Cardiac septum (tissue), 1 donor: ENCODE measurements at places on chromosomes 4 and X.

GRCh38 chrX:27597508-27597907, 7.4 kb downstream of the DCAF8L2 start:
- DNase-seq, result no peak

- no peak for DNase-seq
These were observed 302.3 kb upstream of the GATB start for GRCh38 chr4:152062936-152063620.

DNA sequence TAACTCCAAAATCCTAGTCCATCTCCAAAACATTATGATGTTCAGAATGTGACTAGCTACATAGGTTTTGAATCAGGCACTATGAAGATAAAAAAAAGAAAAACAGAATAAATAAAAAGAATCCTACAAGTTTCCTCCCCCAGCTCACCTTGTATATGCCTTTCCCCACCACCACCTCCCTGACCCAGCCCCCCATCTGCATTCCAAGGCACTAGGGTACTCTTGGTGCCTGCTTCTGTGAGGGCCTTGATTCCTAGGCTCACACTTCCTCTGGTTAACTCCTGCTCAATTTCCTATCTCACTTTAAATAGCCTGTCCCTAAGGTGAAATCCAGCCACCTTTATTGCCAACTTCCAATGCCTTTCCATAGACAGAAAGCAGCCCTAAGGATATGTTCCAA, 178.7 kb upstream of the ATOH1 start:
- no peak for DNase-seq

GRCh38 chr4:156243015-156243414, 289.3 kb upstream of the CTSO start:
- DNase-seq, result no peak

DNA sequence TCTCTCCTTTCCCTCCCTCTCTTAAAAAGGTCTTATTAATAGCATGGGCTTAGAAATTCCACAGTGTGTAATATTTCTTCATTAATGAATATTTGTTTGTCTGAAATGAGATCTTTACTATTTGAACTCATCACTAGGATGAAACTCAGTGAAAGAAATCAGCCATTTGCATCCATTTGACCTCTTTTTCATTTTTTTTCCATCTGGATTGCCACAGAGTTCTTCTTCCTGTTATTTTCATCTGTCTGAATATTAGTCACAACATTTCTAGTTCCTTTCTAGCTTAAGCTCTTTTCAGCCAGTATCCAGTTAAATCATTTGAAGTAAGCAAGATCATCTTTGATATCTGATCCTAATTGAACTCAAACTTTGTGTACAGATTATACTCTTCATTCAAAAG, 69.2 kb upstream of the PLS3 start:
- no peak for DNase-seq

DNA sequence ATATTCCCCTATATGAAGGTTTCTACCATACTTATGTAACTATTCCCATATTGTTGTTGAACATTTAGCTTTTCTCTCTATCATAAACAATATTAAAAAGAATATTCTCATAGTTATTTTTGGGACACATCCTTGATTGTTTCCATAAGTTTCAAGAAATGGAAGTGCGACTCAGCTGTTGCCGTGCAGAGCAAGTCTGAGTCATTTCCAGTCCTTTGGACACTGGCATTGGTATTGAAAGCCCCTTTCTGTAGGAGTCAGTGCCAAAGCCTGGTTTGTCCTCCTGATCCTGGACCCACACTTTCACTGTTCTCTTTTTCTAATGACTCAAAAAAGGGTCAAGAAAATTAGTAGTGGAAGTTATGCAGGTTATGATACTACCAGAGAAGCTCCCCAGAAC, 108.3 kb upstream of the DIAPH2 start:
- no peak for DNase-seq
